ENCODE measurements at places on chromosomes 2 and 18.

- DNase-seq: no peak
Measured at GRCh38 chr2:146677280-146677679, 1167.5 kb upstream of the ACVR2A start.

DNA sequence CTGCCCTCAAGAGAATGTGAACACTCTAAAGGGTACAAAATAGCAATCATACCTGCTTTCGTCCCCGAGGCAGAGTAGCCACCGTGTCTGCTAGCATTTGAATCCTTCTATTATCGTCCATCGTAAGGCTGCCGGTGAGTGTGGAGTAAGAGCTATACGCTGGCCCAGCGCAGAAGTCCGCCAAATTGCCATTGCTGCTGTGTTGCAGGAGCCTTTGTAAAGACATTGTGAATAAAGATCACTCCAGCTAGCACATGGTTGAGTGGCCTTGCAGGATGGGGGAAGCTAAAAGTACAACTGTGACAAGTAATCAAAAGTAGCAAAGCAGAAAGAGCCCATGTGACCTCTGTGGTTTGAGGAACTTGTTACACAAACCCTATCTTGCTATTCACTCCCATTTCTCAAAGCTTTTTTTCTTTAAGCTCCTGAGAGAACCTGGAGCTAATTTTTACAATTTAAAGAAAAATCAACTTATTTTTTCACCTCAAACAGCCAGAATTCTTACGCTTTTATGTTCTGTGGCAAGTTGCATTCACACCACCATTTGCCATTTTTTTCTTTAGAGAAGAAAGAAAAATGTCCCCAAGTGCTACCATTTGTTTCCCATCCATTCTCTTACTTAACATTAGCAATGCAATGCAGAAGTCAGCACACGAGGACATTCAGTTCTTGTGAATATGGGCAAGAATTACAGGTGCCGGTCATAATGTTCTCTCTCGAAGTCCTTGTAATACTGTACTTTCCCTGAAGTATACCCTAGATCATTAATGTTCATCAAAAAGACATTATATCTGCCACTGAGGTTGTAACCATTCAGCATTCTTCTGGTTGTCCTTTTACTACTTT, at the start of gene CYTIP:
Gene CYTIP, minus strand, starts transcription at position 295 of the 846 bp plus-strand sequence. Its CDS starts 69 bp downstream, at position 226.
- no peak for DNase-seq

GRCh38 chr2:79155826-79156476, 3.6 kb downstream of the REG3A start:
- DNase-seq: no peak

DNA sequence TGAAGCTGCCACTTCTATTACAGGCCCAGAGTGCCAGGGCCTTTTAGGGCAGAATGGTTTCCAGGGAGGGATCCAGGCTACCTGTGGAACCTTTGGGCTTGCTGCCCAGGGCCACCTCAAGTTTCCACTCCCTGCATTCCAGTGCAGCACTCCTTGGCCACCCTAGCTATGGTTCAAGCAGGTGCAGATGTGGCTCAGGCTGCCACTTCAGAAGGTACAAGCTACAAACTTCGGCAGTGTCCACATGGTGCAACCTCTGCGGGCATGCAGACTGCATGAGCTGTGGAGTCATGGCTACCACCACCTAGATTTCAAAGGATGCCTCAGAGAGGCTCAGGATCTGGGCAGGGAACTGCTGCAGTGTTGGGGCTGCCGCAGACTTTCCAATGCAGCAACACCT, 248.1 kb upstream of the UBE2E3 start:
- no peak for DNase-seq

DNA sequence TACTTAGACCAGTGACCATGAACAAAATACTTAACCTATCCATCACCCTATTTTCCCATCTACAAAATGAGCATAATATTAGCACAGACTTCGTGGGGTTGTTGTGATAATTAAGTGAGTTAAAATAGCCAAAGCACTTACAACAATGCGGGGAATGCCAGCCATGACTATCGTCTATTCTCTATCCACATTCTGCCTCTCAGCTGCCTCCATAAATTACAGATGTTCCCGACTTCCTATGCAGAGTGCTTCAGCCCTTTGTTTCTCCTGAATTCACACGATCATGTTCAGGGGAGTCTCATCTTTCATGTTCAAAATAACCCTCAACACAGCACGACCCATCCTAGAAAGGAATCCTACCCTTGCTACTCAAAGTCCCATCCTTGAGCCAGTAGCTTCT, 211.6 kb downstream of the EN1 start:
- no peak for DNase-seq

DNA sequence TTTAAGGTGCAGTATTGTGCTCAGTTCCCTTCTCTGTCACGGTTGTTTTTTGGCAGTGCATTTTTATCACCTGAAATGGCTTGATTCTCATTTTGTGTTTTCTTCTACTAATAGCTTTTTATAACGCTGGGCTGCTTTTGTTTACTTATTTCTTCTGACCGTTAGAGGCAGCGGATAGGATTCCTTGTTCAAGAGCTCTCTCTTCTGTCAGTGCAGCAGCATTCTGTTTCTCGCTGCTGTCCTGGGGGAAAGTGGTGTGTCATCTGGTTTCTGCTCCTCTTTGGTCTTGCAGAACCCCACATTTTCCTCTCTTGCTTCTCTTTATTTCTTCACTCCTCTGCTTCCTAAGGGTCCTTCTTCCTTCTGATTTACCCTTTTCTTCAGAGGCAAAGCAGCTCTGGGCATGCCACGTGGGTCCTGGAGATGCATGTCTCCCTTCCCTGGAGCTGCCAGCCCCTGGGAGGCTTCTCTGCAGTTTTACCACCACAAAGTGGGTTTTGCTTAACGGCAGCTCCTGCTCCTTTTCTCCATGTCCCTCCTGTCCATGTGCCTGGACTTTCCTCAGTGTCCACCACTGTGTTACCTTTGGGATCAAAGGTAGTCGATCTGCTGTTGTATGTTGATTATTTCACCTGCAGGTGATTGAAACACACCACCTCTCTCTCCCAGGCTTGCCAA, 47.3 kb upstream of the SNTG2 start:
- no peak for DNase-seq

DNA sequence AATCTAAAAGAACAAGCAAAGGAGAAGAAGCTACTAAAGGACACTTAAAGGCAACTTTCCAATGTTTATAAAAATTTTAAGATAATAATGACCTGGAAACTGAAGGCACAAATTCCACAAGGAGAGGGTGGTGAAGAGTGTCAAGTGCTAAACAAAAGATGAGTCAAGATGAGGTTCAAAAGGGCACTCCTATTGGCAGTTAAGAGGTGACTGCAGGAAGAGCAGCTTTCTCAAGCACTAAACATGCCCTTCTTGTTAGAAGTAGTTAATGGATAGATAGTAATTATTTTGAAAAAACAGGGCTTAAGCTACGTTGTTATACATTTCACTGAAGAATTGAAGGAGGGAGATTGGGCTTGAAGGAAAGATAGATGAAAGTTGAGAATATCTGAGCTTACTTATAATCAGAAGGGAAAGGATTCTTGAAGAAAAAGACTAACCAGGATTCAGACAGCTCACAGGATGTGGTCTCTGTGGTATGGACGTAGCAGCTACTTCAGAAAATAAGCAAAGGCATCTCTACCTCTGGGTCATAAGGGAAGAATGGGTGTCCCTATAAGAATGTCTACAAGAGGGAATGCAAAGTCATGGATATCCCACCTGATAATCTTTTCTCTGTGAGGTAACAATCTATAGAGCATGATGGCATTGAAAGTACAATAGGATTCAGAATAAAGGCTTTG, 454.7 kb upstream of the SLC39A10 start:
- DNase-seq: no peak

DNA sequence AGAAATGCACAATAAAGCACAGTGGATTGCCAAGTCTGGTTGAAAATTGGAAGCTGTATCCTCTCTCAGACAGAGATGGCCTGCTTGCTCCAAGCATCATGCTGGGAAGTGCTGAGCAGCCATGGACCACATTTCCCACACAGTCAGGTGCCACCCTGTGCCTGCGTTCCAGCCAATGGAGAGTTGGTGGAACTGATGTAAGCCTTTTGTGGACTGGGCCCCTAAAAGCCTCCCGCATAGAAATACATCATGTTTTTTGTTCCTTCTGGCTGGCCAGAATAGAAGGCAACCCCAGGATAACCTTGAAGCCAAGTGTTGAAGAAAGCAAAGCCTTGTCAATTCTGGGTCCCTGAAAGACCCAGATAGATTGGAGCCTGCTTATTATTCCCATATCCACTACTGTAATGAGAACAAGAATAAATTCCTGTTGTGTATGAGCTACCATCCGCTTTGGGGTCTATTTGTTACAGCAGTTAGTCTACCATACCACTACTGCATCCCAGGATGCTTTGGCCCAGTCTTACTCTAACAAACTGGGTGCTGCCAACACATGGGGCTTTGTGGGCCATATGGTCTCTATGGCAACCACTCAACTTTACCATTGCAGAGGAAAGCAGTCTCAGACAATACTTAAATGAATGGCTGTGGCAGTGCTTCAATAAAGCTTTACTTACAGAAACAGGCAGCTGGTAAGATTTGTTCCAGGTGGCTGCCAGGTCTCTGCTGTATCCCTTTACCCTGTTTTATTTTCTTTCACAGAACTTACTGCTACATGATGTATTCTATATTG, 65.4 kb downstream of the POLE4 start:
- DNase-seq: no peak

- DNase-seq: peak; percentile 11
Measured at GRCh38 chr18:46894124-46894523, 23.2 kb downstream of the PIAS2 start.
